ENCODE measurements at places on chromosomes 7 and 10. TPM values are rescaled to one million over a fixed set of nuclear protein-coding genes. Genes with fewer than 3 reads are reported as not detected.

- DNase-seq: no peak
These were observed 874.6 kb downstream of the LRMDA start for GRCh38 chr10:76305930-76306615.

- DNase-seq: no peak
These were observed 57.2 kb downstream of the ENTPD1 start for GRCh38 chr10:95813054-95813685.

- no peak for DNase-seq
These were observed 9.3 kb downstream of the CHST12 start for GRCh38 chr7:2412587-2413201.

DNA sequence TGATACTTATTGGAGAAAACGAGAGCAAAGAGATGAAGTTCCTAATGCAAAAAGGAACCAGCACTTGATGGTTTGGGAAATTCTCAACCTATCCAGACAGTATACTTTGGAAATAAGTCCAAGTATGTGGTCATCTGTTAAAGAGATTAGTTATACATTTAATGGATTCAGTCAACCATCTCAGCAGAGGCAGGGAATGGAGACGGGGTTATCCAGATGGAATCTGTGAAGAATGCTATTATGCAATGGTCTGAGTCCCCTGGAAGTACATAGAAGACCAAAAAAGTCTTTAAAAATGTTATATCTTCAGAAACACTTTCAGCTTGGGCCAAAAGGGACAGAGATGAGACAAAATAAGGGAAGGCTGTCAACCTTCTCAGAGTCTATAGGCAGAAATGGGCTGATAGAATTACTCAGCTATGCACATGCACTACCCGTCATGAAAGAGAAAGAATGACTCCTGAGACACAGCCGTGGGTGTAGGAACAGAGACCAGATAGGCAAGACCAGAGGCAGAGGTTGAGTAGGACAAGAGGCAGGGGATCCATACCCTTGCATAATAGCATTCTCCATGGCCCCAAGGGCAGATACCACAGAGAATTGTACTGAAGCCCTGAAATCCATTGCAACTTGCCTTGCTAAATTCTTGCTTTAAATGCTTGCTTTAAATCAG, 738.8 kb upstream of the POT1 start:
- DNase-seq: no peak

DNA sequence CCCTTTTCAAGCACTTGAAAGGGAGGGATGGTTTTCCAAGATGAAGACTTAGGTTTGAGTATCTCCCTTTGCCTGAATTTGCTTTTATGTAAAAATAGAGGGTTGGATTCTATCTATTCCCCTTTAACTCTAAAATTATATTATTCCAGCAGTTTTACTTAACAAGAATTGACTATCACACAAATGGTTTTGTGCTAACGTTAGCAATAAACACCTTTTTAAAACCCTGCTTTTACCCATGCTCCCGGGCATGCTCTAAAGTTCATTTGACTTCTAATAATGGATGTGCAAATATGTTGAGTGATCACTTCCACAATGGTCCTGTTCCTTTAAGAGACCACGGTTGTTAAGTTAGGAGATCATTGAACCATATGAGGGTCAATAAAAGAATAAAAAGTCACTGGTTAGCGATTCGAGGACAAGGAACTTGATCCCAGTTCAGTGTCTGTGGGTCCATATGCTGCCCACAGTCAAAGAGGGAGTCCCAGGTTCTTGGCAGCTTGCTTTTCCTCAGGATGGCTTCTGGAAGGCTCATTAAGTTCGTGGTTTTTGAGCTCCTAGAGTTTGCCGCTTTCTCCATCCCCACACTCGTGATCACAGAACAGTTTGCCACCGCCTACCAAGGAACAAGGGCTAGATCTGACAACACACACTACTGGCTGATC, at the start of gene TMEM236:
TSS of gene TMEM236 (plus strand) at position 421 of the 665 bp plus-strand sequence. CDS start at position 516, 95 bp downstream.
- no peak for DNase-seq

DNA sequence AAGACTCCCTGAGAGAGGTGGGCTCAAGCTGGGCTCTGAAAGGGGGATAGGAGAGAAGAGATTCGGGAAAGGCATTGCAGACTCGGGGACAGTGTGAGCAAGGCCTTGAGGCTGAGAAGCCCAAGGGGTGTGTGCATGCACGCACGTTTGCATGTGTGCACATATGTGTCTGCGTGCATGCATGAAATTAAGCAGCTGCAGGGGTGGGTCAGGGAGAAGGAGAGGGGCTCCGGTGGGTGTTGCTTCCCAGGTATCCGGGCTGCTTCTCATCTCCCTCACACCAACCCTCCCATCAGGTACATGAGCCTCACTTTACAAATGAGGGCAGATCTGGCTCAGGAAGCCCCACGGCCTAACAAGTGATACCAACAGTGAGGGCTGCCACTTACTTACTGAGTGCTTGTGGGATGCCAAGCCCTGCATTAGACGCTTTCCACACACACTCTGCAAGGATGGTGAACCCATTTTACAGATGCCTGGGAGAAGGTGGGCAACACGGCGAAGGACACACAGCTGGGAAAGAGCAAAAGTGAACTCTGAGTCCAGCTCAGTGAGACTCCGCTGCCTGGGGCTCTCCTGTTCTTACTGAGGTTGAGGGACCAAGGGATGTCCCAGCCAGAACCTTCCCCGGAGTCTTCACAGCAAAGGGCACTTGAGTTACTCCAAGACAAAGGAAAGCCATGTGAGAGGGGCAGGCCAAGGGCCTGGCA, 26.4 kb downstream of the ZCCHC24 start:
- DNase-seq: no peak

DNA sequence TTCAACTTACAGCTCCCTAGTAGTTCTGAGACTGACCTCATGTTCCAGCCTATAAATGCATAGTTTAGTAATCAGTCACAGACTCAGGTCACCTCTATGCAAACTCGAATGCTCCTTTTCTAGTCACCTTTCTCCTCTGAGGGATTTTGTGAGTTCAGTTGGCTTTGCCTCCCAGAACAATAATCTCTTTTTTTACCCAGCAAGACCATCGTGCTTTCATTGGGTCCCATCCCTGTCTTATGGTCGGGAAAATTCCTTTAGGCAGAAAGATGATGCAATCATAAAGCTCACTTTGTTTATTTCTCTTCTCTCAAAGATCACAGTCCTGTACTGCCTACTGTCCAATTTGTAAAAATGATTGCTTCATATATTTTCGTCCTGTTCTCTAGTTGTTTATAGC, 38.4 kb downstream of the TWIST1 start:
- no peak for DNase-seq

DNA sequence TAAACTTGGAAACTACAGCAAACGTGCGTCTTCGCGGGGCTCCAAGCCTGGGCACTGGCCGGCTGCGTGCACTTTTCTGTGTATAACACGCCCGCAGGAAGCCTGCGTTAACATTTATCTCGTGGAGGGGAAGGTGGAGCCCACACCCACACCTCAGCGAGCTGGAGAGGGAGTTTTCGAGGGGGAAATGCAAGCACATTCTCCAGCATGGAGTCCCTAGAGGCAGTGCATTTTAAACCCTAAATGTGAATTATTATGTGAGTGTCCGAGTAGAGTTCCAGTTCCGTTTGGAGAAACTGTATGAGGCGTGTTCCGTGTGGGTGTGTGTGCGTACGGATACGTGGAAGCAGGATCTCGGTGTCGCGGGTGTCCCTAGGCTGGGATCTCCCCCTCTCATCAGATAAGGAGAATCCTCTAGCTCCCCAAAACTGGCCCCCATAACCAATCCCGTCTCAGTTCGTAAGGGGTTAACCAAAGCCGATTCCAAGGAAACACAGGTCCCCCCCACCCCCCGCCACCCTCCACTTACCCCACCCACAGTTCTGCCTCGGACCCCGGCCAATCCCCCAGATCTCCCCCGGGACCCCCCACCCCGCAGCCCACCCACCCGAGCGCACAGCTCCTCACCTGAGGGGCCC, 403 bp downstream of the CDK6 start:
- DNase-seq: no peak

DNA sequence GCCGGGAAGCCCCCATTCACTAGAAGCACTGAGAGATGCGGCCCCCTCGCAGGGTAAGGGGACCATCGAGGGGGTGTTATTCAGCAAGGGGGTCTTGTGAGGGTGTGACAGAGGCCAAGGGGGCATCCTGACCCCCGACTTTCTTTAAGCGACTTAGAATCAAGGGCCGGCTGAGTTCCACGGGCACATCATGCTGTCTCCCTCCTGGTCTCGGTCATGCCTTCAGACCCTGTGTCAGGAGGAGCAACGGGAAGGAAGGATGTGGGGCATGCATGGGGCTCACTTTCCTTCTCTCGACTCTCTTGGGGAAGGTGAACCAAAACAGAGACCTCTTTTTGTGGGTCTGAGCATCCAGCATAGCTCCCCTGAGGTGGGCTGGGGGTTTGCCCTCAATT, 2.5 kb downstream of the ACSL5 start:
- no peak for DNase-seq

DNA sequence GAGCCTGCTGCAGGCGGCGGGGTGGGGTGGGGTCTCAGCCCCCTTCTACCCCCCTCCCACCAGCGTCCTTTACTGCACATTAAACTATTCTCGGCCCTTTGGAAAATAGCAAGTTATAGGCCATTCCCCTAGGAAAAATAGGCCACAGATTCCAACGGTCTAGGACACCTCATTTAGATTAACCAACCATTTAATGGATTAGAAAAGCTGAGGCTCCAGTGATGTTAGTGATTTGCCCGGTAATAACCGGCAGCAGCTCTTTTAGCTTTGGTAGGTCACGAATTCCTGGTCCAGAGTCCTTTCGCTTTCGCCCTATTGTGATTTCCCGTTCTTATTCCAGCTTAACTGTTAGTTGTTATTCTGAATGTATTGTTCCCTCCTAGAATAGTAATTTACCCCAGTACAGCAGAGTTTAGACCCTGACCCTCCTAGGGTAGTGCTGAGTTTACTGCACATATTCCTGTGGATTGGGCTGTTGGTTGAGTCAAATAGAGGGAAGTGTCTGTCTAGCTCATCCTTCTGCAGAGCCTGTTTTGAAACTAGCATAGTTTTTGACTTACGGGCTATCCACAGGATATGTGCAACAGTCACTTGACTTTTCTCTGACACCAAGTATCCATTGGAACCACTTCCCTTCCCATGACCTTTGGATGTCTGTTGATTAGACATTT, 754 bp downstream of the GSTO1 start:
- DNase-seq: no peak

- no peak for DNase-seq
These were observed 291.2 kb downstream of the POM121L12 start for GRCh38 chr7:53326634-53327033.

DNA sequence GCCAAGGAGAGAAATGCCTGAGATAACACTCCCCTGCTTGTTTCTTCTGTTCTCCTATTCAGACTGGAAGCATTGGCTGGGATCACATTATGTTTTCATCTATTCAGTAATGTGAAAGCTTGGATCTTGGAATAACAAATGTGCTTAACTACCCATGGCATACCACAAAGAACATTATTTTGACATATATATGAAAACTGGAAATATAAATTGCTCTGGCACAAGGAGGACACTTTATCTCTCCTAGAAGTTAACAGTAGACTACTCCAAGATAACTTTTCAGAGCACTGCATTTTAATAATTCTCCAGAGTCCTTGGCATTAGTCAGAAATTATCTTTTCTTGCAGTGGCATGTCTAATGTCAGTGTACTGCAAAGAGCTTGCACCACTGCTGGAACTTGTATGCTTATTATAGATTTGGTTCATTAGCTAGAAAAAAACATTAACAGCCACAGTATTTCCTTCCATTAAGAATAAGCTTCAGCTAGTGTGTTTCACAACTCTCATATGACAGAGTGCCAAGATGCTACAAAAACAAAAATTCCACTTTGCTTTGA, 169.3 kb upstream of the LRRN3 start:
- no peak for DNase-seq

GRCh38 chr7:97104719-97105238, 12.7 kb upstream of the SDHAF3 start:
- peak; percentile 92 for DNase-seq

DNA sequence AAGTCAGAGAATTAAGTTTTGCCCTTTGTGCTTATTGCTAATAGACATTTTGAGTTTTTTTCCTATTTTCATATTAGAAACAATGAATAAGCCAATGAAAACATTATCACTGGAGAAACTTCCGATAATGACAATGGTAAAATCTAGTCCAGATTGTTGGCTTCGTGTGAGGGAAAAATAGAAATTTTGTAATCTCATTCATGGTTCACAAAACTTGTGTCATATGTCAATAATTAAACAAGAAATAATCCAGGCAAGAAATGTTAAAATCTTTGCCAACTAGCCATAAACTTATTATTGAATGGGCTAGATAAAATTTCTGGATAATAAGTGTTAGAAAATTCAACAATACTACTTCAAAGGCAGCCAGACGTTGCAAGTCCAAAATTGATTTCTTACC, 36.6 kb downstream of the RNLS start:
- no peak for DNase-seq

DNA sequence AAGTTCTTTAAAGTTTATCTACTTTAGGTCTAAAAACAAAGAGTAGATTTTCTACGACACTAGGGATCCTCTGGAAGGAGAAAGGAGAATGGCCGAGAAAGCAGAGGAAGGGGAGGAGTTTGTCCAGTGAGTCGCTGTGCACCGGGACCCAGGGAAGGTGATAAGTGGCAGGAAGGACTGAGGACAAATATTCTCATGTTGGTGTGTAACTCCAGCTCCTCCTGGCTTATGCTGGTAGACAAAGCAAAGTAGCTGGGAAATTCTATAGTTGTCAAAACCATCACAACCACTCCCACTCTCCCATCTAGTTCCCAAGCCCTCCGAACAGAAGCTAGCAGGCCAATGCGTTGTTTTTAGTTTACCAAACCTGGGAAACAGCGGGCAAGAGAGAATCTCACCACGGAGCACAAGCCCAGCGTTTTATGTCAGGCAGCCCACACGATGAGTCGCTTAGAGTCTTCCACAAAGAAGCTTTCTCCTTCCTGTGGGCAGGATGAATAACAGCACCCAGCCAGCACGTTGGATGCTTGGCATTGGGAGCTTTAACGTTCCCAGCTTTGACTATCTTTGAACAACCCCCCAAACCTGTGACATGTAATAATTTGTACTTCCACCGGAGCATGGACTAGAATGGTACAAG, 32.9 kb upstream of the JCAD start:
- no peak for DNase-seq

GRCh38 chr10:47396311-47396717, 12.2 kb upstream of the ZNF488 start:
- no peak for DNase-seq

- DNase-seq: no peak
These were observed 65.8 kb upstream of the CACUL1 start for GRCh38 chr10:118820326-118821116.

NACAD gene
- total RNA-seq: 6.0 TPM

VSTM2A gene
- 0.98 TPM for total RNA-seq

NANOS1 gene
- 2.9 TPM for total RNA-seq

LRRC61 gene
- total RNA-seq: 27.7 TPM

CLCN1 gene
- 0.23 TPM for total RNA-seq

PRSS37 gene
- total RNA-seq: not detected

DNA2 gene
- 39.3 TPM for total RNA-seq

PCGF5 gene
- total RNA-seq: 5.1 TPM

HMX2 gene
- 1.4 TPM for total RNA-seq

IFIT1B gene
- not detected for total RNA-seq

ITPRID1 gene
- 1.4 TPM for total RNA-seq

DLX5 gene
- not detected for total RNA-seq

HOXA7 gene
- total RNA-seq: not detected

PLXNA4 gene
- total RNA-seq: 0.46 TPM

SLC16A9 gene
- total RNA-seq: 4.0 TPM
